ENCODE measurements at places on chromosomes 12 and 14.

DNA sequence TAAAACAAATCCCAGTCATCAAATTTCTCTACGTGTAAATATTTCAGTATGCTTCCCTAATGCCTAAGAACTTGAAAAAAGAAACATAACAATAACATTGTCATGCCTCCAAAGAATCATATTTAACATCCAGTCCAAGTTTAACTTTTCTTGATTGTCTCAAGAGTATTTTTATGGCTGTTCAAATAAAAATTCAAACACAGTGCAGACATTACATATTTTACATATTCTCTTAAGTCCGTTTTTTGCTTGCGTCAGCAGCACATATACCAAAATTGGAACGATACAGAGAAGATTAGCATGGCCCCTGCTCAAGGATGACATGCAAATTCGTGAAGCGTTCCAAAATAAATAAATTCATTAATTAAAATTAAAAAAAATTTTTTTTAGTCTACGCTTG is 23.3 kb upstream of the EEA1 start:
- no peak for DNase-seq

DNA sequence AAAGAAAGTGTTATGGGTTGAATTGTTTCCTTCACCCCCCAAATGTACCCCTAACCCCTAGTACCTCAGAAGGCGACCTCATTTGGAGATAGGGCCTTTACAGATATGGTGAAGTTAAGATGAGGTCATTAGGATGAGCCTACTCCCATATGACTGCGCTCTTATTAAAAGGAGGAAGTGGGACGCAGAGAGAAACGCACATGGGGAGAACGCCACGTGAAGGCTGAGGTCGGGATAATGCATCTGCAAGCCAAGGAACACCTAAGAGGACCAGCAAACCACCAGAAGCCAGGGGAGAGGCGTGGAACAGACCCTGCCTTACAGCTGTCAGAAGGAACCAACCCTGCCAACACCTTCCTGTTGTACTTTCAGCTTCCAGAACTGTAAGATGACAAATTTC is 1.7 kb upstream of the NRIP2 start:
- DNase-seq = no peak

- DNase-seq = no peak
Measured at GRCh38 chr12:52708010-52708409, 4.7 kb upstream of the KRT77 start.

GRCh38 chr14:93332397-93332852 is 411 bp downstream of the BTBD7 start:
- DNase-seq = peak; percentile 86

- no peak for DNase-seq
Measured at GRCh38 chr14:66288511-66288910, 197.7 kb upstream of the CCDC196 start.

DNA sequence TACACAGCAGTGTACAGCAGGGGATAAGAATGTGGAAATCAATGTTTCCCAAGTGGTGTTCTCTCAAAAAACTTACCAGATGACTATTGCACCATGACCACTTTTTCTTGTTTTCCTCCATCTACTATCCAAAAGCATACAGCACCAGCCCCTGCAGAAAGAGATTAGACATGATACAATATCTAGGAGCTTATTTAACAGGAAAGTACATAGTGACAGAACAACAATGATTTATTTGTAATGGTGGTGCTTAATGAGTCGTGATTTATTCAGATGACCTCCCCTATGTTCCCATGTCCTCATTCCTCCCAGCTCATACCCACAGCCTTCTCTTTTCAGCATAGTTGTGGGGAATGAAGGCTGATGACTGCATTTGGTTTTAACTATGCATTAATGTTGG is 413.6 kb downstream of the BTG1 start:
- peak; percentile 76 for DNase-seq

GRCh38 chr12:93698307-93699092 is 21.3 kb downstream of the CRADD start:
- DNase-seq = peak; percentile 22

- no peak for DNase-seq
Measured at GRCh38 chr12:123266679-123267277, 4.9 kb downstream of the CDK2AP1 start.

DNA sequence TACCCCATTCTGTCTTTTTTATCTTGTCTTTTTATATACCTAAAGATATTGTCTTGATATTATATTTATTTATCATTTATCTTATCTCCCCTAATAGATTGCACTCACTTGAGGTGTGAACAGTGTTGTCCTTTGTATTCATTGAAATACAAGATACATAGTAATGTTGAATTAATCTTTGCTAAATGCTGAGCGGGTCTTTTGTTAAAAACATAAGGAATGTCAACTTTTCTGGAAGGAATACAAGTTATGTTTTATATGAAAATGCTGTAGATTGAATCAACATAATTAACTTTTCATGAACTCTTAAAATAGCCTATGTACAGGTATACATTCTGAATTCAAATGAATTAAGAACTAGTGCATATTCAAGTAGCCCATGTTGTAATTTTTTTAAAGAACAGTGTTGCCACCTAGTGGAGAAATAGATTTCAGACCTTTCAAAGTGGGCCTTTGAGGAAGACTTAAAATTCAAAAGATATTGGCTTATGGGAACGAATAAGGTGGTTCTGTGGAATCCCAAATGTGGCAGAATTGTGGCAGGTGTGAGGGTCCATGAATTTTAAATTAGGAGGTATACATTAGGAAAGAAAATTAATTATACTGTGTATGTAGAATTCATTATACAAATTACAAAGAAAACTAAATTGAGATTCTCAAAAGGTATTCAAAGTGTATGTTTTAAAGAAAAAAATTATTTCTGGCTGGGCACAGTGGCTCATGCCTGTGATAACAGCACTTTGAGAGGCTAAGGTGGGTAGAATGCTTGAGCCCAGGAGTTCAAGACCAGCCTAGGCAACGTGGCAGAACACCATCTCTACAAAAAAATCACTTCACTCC is 19.1 kb downstream of the BBOF1 start:
- peak; percentile 63 for DNase-seq

DNA sequence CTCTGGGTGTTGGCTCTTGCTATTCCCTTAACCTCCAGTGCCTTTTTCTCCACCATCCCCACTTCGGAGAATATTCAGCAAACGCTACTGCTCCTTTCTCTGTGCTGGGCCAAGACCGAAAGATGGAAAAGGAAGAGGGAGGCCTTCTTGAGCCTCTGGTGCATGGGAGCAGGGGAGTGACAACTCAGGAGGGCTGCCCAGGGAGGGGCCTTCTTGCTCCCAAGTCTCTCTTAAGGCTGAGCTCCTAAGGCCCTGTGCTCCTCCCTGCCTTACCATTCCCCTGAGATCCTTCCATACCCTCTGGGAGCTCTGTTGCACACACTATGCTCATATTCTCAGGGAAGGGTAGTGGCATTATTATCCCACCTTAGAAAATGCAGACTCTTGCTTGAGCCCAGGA is 34.9 kb downstream of the SH2B3 start:
- no peak for DNase-seq

DNA sequence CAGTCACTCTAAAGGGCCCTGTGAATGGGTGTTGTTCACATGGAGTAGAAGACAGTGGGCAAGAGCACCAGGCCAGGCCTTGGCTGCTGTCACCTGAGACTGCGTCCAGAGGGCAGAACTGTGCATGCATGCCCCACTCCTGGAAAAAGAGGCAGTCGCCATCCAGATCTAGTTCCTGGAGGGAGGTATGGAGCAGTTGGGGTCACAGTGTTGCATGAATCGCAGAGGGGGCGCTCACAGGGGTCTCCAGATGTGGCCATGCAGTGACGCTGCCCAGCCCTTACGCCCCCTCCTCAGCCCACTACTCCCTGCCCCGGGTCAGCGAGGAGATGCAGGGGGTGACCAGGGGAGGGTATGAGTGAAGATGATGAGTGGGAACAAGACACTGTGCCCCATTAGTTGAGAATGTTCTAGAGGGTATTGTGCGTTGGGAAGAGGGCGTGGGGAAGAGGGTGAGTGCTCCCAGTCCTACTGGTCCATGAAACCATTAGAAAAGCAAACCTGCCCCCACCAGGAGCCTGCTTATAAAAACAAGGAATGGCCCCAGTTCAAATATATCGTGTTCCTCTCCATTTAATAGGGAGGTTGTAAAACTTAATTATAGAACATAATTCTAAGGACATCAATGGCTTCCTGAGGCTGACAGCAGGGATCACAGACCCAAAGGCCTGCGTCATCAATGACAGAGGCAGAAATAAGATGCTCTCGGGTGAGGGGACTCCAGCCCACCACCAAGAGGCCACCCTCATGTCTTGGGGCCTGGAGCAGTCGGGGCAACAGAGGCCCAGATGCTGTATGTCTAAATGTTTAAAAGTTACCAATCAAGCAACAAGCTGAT is 32.2 kb upstream of the BCL7A start:
- no peak for DNase-seq

DNA sequence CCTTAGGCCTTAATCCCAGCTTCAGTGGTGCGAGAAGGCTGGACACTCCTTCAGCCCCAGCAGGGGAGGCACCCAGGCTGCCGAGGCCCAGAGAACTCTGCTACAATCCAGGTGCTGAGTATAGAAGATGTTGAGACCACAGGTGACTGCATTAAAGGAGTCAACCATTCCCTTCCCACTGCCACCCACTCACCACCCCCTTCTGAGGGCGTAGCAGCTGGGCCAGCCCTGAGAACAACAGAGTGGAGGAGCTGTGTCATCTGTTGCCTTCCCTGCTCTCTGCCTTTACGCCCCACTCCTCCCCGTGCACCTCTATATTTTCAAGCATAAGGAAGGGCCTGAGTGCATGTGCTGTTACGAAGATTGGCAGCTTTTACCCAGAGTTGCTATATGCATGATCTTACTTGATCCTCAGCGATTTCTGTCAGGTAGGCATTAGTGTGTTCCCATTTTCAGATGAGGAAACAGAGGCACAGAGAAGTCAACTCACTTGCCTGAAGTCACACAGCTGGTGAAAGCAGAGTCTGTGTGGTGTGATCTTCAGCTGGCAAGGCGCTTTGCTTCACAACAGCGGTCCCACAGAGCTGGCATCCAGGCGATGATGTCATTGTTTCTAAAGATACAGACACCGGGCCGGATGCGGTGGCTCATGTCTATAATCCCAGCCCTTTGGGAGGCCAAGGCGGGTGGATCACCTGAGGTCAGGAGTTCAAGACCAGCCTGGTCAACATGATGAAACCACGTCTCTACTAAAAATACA is 46.7 kb downstream of the RIN3 start:
- no peak for DNase-seq

- DNase-seq = no peak
Measured at GRCh38 chr14:86852530-86852929, 1140.5 kb downstream of the GALC start.

DNA sequence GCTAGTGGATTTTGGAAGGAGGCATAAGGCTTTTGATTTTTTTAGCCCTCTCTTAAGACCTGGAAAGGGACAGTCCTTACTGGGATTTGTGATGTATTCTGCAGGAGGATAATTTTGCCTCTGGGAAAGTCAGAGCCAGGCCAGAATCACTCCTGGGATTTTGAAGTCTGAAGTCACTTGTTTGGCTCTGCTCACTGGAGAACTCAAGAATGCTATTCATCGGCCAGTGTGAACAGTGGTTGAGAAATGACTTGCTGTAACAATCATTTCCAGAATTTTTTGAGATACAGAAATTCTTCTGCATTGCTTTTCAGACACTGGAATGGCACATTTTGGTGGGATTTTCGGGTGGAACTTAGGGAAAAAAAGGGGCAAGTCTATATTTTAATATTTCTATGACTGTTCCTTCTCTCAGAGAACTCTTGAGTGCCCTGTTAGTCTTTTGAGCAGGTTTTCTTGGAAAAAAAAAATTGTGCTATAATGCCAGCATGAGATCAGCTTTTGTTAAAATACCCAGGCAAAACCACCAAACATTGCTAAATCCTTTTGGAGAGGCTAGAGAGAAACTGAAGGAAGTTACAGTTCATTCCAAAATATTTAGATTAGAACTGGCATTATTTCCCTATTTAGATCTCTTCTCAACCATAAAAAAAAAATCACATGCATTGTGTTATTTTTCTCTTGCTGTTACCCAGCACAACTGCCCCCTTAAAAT is 26.1 kb upstream of the BHLHE41 start:
- peak; percentile 89 for DNase-seq

DNA sequence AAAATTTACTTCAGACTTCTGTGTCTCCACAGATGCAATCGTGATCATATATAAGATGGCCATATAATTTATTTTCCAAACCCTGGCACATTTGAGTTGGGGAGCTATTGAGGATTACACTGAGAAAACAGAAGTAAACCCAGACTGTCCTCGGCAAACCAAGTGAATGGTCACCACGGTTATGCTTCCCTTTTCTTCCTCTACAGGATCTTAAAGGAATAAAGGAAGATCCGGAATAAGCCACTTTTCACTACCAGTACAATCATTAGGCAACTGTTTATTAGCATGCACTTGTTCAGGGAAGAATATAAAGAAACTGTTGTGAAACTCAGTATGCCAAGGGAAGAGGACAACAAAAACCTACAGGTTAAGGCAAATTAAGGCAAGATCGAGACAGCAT is 27.6 kb downstream of the SBNO1 start:
- no peak for DNase-seq

DNA sequence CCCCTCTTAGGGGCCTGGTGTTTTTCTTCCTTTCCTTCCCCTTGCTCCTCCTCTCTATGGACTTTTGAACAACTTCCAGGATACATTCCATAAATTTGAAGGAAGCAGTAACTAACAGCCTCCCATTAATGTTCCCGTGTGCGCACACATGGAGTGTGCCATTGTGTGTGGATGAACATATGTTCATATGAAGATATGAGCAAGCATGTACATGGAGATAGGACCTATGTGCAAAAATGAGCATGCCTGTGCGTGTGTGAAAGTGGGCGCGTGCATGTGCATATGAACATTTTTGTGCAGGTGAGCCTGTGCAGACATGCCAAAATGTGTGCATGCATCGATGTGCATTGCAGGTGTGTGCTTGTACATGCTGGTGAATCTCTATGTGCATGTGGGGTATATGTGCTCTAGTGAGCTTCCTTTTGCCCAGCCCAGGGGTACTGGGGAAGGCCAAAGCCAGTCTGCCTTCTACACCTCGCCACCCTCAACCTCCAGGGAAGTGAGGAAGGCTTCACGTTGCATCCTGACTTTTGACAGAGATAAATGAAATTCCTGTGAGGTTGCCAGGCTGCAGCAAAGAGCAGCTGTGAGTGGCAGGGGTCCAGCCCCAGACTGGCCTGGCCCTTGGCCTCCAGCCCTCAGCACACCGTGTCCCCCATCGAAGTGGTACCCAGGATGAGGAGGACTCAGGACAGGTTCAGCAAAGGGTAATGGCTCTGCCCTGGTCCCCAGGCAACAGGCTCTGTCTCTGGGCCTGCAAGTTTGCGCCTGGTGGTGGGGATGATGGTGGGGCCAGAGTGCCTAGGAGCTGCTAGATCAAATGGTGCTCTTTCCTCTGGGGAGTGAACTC is 21.1 kb upstream of the PGF start:
- DNase-seq = no peak

DNA sequence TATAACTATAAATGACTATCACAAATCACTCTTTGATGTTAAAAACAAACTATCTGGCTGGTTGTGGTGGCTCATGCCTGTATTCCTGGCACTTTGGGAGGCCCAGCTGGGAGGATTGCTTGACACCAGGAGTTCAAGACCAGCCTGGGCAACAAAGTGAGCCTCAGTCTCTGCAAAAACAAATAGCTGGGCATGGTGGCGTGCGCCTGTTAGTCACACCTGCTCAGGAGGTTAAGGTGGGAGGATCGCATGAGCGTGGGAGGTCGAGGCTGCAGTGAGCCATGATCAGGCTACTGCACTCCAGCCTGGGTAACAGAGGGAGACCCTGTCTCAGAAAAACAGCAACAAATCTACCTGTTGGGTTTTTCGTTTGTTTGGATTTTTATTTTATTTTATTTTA is 5.4 kb downstream of the TXNRD1 start:
- no peak for DNase-seq

GRCh38 chr14:79786522-79786921 is 424.8 kb downstream of the DIO2 start:
- DNase-seq = no peak

Measured in astrocyte of the hippocampus (primary cell).